Activated CD8-positive, alpha-beta memory T cell treated with anti-CD3 and anti-CD28 coated beads for 1 hour (primary cell): ENCODE measurements at places on chromosomes 1 and 21.

DNA sequence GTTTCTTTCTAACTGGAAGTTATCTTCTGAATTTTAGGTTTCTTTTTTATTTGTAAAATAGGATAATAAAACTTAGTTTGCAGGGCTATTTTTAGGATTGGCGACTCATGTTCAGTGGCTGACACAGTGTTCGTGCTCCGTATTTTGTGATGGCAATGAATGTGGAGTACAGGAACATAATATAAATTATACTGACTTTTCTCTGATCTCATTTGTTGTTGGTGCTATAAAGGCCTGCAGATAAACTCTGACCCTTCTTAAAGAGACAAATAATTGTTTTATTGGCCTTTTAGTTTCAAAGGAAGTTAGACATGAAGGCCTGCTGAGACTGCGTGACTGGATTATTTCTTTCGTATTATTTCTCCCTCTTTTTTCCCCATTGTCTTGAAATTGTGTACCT is 339.6 kb downstream of the PDE4B start:
- DNase-seq: no peak

- no peak for DNase-seq
Measured at GRCh38 chr1:65355031-65355712, 45.8 kb downstream of the DNAJC6 start.

DNA sequence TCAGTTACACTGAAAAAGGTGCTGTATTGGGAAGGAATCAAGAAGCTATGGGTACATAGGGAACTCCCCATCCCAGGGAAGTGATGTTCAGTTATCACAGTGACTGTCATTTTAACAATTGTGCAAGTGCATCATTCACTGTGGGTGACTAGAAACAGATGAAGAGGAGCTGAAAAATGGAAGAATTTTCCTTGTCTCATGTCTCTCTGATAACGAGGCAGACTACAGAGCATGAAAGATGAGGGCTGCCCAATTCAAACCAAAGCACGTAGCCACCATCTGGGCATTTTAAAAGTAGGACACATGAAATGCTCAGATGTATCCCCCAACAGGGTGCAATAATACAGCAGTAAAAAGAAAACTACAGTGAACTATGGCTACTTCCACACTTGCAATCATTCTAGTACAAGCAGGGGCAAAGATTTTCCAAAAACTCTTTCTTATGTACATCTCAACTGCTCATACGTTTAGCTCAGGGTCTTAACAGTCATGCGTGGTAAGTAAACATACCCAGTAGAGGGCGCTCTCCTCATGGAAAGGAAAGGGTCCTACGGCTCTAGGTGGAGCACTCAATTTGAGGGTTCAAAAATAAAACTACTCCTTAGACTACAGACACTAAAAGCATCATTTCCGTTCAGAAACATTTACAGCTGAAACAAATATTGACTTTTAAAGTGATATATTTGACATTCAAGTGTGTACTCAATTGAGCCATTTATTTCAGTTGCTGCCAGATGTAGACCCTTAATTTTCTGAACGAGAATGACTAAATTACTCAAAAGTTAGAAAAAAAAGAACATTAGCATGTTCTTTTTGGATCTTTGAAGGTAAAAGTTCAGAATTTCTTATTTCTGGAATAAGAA is 143.2 kb downstream of the KCTD3 start:
- DNase-seq: no peak

- no peak for DNase-seq
Measured at GRCh38 chr1:235127203-235127602, 1.4 kb downstream of the TOMM20 start.

DNA sequence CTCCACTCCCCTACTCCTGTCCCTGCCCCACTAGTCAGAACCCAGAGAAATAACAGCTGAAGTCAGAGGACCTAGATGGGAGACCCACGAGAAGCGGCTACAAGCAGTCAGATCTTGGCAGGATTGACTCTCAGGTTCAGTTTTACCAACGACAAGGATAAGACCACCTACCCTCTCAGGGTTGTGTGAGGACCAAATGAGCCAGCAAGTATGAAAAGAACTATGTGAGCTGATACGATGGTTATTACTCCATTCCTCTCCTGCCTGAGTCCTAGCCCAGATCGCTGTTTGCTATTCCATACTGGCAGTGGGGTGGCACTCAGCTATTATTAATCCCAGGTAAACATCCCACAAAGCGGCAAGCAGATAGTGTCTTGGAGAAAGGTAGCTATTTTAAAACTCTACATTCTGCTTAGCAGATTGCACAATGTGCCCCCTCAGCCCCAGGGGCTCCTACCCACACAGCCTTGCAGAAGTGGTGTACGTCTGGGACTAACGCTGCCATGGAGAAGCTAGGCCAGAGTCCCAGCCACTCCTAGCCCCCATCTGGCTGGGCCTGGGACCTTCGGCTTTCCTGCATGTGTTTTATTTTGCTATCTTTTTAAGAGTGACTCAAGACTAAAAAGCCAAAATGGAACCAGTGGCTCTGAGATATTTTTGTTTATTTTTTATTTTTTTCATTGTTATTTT is 58.9 kb downstream of the CD46 start:
- no peak for DNase-seq

- no peak for DNase-seq
Measured at GRCh38 chr1:54168206-54168965, 15.6 kb upstream of the CDCP2 start.

DNA sequence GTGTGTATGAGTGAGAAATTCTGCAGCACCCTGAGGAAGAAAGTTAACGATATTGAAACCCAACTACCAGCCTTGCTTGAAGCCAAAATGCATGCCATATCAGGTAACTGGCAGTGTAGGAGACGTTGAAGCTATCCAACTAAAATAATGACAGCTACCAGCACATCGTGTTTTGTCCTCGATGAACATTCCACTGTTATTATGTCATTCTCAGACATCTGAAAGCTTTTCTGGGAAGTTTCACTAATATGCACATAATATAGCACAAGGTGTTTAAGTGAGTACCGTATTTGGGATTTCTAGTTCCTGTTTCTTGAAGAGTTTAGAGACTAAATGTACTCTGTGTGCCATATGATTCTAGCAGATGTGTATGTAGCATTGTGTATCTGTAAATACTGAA is 173.5 kb downstream of the DISC1 start:
- no peak for DNase-seq

DNA sequence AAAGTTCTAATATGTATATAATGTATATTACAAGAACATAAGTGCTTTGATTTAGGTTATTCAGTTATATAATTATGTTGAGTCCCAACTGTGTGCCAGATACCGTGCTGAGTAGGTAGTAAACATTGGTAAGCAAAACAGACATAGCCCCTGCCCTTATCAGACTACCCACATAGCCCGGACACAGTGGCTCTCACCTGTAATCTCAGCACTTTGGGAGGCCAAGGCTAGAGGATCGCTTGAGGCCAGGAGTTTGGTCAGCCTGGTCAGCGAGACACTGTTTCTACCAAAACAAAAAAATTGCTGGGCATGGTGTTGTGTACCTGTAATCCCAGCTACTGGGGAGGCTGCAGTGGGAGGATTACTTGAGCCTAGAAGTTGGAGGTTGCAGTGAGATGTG is 30.7 kb downstream of the RNF11 start:
- DNase-seq: no peak

GRCh38 chr1:61192663-61193330 is 110.4 kb downstream of the NFIA start:
- no peak for DNase-seq

GRCh38 chr1:234598974-234599616 is 10.9 kb downstream of the IRF2BP2 start:
- no peak for DNase-seq

DNA sequence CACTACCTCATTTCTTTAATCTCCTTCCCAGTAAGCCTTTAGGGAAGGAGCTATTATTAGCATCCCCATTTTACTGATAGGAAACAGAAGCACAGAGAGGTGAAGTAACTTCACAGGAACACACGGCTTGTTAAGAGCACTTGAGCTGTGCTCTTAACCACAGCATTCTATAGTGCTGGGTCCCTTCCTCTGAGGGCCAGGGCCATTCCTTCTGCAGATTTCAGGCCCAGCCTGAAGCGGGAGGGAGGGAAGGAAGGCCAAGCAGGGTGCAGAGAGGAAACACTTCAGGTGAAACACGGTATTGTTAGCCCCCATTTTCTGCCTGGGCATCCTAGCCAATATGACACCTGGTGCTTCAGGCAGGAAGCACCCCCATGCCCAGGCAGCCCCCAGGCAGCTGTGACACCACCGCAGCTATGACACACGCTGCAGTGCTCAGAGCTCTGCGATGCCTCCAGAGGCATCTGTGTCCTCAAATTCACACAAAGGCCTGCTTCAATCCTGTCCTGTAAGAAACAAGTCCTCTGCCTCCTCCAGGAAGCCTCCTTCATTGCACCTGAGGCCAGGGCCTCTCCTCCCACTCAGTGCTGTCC is 4.5 kb upstream of the EXTL1 start:
- no peak for DNase-seq

DNA sequence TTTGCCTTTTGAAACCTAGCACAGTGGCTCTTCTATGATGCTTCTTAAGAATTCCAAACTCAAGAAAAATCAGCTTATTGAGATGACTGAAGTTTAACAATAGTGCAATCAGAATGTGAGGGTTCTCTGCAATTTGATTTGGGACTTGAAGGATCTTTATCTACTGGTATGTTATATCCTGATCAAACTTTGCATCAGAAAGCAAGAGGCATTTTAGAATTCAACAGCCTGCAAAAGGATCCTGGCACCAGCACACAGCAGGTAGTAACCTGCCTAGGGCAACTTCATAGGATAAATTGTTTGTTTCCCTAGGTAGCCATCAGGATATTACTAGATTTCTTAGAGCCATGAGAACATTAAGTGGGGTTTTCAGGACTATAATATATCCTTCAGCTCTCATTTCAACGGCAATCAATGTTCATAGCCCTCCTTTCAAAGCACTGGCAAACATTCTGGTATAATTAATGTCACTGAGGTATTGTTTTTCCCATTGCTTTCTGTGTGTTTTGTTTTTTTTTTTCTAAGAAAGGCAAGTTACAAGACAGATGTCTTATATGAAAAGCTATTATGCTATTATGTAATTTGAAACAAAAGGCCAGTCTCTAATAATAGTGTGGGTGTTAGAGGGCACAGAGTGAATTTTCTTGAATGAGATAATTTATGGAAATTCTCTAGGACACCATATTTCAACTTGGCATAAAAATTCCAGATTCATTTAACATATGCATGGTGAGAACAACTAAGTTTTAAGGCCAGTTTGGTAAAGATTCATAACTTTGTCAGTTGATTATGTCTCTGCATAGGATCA is 34.5 kb downstream of the NTNG1 start:
- no peak for DNase-seq

- DNase-seq: no peak
Measured at GRCh38 chr21:38979271-38980121, 173.8 kb downstream of the ETS2 start.

DNA sequence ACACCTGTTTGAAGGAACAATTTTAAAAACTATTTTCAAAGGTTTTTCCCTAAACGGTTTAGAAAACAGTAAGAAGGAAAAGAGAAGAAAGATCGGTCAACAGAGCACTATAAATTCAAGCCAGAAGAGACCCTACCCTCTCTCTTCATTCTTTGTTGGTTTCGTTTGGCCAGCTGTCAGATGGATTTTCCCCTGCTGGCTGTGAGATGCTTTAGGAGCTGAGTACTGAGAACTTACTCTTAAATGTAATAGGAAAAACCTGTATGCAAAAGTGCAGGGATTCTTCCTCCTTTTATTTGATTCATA is 1.3 kb upstream of the TXNIP start:
- no peak for DNase-seq

GRCh38 chr1:66223681-66224080 is 310.3 kb upstream of the SGIP1 start:
- DNase-seq: no peak

DNA sequence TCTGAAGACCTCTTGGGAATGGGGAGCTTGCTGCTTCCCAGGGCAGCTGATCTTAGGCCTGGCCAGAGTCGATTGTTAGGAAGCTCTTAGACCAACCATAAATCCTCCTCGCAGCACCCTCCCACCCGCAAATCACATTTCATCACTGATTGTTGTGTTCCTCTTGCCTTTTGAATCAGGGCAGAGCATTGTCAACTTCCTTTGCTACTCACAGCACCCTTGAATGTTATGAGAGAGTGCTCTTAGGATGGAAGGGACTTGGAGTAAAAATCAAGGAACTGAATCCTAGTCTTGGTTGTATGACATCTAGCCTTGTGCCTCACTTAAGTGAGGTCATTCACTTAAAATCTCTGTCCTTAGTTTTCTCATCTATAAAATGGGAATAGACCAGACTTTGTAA is 3.0 kb downstream of the VASH2 start:
- DNase-seq: no peak

- no peak for DNase-seq
Measured at GRCh38 chr1:234529950-234530237, 50.9 kb upstream of the TARBP1 start.

- no peak for DNase-seq
Measured at GRCh38 chr21:32940079-32941014, 85.4 kb upstream of the OLIG2 start.

DNA sequence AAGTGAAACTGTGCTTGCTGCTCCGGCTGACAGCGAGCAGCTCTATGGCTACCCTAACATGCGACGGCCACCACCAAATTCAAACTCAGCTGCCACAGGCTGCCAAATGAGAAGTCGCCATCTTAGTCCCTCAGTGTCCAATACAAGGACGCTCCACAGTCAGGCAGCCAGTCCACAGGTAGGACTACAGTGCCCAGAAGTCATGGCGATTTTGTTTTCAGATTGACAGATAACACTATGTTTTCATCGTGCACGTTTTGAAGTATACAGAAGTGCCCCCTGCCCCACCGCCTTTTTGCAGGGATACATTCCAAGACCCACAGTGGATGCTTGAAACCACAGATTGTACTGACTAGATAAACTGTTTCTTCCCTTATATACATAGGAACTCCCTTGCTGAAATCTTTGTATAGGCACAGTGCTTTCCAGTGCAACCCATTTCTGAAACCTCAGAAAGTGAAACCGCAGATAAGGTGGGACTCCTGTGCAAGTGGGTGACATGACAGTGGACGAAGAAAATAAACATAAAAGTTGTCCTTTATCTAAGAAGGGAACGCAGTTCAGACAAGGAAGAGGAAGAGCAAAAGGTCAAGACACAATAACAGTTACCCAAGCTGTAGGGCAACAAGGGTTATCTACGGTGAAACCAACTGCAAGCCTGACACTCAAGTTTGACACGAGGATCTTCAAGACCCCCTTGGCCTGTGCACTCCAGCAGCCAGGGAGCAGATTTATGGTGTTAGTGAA is 52.2 kb downstream of the STX6 start:
- no peak for DNase-seq

DNA sequence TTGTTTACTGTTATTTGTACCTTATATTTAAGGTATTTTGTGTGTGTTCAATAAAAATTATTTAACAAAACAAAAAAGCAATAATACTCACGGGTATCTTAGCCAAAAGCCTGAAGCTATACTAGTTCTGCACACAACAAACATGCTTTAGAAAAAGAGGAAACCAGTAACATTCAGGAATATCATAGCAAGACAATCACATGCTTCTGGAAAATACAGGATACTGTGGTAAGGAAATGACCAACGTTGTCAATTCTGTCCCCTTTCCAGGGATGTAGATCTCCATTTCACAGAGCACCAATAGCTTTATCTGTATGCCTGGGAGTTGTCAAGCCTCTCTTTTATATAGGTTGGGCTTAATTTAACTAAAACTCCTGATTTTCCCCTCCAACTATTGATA is 288.4 kb downstream of the SMYD3 start:
- DNase-seq: no peak
